ENCODE measurements at places on chromosomes 6 and 20. TPM values are rescaled to one million over a fixed set of nuclear protein-coding genes. Genes with fewer than 3 reads are reported as not detected.

Gene SLC22A1
- total RNA-seq: not detected

- H3K27me3 ChIP-seq: no peaks in the 10 kb centered on the region
- H3K36me3 ChIP-seq: no peaks in the 10 kb centered on the region
- H3K27ac ChIP-seq: no peak overlapping the region
- no peak for DNase-seq
- H3K4me3 ChIP-seq: no peak overlapping the region
These were observed 54.9 kb downstream of the PLAGL1 start for GRCh38 chr6:143952947-143953701.

GRCh38 chr20:51162015-51162414 is 139.1 kb upstream of the KCNG1 start:
- H3K4me1 ChIP-seq: no peaks in the 10 kb centered on the region
- DNase-seq: no peak
- H3K27me3 ChIP-seq: no peaks in the 10 kb centered on the region
- no peak overlapping the region for H3K4me3 ChIP-seq
- H3K36me3 ChIP-seq: no peaks in the 10 kb centered on the region
- H3K27ac ChIP-seq: no peak overlapping the region

DNA sequence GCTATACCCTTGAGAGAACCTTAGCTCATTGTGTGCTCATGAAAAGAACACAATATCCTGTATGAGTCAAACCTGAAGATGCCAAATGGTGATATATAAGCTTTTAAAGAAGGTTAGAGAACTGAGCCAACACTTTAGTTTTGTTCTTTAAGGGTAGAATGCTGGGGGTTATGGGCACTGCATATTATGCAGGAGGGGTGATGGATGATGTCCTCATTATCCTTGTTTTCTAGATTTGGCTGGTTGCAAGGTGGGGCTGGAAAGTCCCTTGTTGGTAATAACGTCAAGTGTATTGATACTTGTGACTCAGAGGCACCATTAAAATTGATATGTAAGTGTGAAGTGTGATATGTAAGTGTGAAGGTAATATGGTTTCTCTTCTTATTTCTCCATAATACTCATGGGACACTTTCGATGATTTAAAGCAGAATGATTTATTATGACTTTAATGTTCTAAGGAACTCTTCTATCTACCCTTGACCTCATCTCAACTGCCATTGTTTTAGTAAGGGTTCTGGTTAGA is 113.7 kb upstream of the DTNBP1 start:
- no peak overlapping the region for H3K4me3 ChIP-seq
- no peak for DNase-seq
- no peak overlapping the region for H3K27ac ChIP-seq
- no peaks in the 10 kb centered on the region for H3K4me1 ChIP-seq
- H3K27me3 ChIP-seq: no peaks in the 10 kb centered on the region

Gene CST2
- not detected for total RNA-seq

- no peaks in the 10 kb centered on the region for H3K36me3 ChIP-seq
- H3K27ac ChIP-seq: no peak overlapping the region
- H3K4me1 ChIP-seq: no peaks in the 10 kb centered on the region
- no peaks in the 10 kb centered on the region for H3K27me3 ChIP-seq
These were observed 27.4 kb upstream of the FAM135A start for GRCh38 chr6:70385901-70386300.

DNA sequence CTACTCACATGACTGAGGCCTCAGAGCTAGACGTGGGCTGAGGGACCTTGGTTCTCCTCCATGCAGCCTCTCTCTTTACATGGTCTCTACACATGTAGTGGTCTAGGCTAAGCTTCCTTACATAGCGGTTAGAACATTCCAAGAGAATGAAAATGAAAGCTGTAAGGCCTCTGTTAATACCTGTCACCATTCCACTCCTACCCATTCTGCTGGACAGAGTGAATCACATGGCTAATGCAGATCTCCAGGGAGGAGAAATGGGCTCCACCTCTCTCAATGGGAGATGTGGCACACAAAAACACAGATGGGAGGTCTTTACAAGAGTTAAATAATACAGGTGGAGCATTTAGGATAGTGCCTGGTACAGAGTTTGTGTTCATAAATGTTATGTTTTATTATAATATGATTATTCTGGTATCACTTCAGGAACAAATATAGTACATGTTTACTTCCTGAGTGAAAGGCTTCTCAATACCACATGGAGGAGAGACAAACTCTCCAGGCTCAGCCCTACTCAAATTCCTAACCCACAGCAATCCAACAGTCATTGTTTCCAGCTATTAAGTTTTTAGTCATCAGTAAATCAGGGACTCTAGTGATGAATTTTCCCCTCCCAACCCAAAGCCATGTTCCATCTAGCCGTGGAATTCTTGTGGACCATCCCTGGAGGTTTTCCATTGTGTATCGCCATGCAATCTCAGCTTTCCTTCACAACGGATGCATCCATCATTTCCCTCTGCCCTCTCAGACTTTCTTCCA is 57.9 kb downstream of the ISM1 start:
- no peaks in the 10 kb centered on the region for H3K27me3 ChIP-seq
- no peaks in the 10 kb centered on the region for H3K4me1 ChIP-seq
- no peak overlapping the region for H3K27ac ChIP-seq
- no peak for DNase-seq
- H3K36me3 ChIP-seq: no peaks in the 10 kb centered on the region

Gene CTAGE9
- total RNA-seq: not detected

- no peak for DNase-seq
- no peak overlapping the region for H3K4me3 ChIP-seq
- no peaks in the 10 kb centered on the region for H3K27me3 ChIP-seq
- no peaks in the 10 kb centered on the region for H3K4me1 ChIP-seq
- no peaks in the 10 kb centered on the region for H3K36me3 ChIP-seq
These were observed 3.8 kb downstream of the TULP4 start for GRCh38 chr6:158316022-158316421.

All from uterus (tissue), 4 donors.